ENCODE measurements at places on chromosomes 5 and 9.

GRCh38 chr5:175790796-175791195 is 80.6 kb upstream of the CPLX2 start:
- no peak for DNase-seq

- DNase-seq: no peak
Measured at GRCh38 chr5:88390096-88390441, 121.4 kb upstream of the TMEM161B start.

DNA sequence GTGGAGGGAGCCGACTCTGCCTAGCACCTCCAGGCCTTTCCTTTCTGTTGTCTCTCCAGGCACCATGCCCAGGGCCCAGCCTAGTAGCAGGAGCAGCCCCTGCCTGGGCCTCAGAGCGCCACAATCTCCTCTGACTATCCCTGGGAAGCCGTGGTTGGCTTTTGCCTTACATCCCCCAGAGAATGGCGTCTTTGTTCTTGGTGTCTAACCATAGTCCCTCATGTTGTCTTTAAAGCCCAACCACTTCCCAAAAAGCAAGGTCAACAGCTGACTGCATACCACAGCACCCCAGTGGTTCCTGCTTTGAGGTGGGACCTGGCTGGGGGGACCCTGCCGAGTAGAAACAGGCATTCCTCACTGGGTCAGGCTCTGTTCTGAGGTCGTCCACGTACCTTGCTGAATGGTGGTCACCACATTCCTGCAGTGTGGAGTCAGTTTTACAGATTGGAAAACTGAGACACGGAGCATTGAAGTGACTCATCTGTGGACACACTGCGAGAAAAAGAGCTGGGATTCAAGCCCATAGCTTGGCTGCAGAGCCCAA is 13.7 kb upstream of the CERCAM start:
- no peak for DNase-seq

GRCh38 chr5:149636861-149637246 is 55.6 kb downstream of the ARHGEF37 start:
- DNase-seq: no peak

DNA sequence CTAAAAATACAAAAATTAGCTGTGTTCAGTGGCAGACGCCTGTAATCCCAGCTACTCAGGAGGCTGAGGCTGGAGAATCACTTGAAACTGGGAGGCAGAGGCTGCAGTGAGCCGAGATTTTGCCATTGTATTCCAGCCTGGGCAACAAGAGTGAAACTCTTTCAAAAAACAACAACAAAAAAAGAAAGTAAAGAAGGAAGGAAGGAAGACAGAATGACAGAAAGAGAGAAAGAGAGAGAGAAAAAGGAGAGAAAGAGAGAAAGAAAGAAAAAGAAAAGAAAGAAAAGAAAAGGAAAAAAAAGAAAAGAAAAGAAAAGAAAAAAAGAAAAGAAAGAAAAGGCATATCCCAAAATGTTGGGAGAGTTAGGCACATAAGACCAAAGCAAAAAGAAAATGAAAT is 278.6 kb downstream of the CDH18 start:
- DNase-seq: no peak

DNA sequence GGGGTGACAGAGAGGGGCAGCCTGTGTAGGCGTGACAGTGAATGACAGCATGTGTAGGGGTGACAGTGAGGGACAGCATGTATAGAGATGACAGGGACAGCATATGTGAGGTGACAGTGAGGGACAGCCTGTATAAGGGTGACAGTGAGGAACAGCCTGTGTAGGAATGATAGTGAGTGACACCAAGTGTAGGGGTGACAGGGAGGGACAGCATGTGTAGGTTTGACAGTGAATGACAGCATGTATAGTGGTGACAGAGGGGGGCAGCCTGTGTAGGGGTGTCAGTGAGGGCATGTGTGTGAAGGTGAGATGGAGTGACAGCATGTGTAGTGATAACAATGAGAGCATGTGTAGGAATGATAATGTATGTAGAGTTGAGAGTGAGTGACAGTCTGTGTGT is 8.7 kb upstream of the GAPT start:
- no peak for DNase-seq

GRCh38 chr9:73131461-73131860 is 20.2 kb upstream of the ANXA1 start:
- DNase-seq: no peak

DNA sequence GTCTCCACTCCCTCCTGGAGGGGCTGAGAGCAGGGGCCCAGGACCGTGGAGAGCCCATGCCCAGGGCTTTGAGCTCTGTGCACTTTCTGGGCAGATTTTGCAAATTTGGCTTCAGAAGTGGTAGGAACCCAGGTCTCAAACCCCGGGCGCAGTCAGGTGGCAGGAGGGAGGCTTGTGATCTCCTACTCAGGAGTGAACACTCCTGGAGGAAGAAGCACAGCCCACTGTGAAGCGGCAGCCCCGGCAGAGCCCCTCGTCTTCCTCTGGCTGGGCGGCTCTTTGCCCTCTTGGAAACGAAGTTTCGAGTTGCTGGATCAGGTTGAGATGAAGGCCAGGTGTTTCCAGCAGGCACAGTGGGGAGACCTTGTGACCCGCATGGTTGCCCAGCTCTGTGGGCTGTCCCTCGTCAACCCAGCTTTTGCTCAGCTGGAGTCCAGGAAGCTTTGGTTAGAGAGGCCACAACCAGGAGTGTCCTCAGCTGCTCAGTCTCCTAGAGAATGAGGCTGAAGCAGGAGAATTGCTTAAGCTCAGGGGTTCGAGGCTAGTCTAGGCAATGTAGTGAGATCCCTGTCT is 48.5 kb downstream of the WNK2 start:
- DNase-seq: no peak

- DNase-seq: no peak
Measured at GRCh38 chr5:28954074-28954473, 1915.7 kb upstream of the CDH9 start.

DNA sequence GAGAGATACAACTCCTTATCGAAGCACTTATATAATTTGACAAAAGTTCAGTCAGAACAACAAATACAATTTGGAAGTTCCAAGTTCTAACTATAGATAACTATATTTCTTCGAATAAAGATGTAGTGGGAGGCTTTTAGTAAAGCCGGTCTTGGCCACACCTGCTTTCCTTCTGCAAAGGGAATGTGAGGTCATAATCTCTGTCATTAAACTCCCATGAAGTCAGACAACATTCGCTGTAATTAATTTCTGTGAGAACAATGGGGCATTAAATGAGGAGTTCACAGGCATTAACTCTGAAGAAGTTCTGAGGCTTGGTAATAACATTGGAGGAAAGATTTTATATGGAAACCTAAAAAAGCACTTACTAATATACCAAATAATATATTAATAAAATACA is 67.5 kb downstream of the MCTP1 start:
- no peak for DNase-seq

DNA sequence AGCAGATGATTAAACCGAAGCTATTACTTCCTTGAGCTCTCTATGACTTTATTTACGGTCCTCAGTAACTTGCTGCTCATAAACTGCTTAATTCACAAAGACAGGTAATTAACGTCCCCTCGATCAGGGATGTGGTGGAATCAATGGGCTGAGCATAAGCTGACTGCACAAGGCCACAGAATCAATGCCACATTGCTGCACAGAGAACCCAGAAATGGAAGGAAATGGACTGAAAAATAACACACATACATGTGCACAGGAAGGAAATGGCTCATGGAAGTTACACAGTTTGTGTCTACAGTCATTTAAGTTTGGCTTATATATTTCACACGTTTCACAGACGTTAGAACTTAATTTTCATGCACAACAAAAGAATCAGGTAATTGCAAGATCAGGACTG is 118.3 kb upstream of the KLF9 start:
- no peak for DNase-seq

GRCh38 chr9:4182831-4183230 is 117.0 kb downstream of the GLIS3 start:
- no peak for DNase-seq

- DNase-seq: peak; percentile 68
Measured at GRCh38 chr5:180618829-180619562, 27.7 kb upstream of the SCGB3A1 start.

- no peak for DNase-seq
Measured at GRCh38 chr5:64183956-64184355, 18.3 kb downstream of the RNF180 start.

DNA sequence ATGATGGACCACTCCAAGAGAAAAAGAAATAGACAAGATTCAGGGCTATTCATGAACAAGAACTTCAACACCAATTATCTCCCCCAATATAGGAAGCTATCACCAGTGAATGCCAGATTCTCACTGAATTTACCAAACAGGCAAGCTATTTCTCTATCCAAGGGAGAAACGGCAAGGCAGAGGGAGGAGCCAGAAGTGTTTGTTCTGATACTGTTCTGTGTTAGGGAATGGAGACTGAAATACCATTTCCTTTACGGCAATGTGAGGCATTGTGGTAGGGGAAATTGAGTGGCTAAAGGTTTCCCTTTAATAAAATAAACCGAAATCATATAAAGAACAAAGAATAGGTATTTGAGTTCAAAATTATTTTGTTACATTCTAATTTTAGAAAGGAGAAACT is 68.0 kb upstream of the ALDH1A1 start:
- no peak for DNase-seq

DNA sequence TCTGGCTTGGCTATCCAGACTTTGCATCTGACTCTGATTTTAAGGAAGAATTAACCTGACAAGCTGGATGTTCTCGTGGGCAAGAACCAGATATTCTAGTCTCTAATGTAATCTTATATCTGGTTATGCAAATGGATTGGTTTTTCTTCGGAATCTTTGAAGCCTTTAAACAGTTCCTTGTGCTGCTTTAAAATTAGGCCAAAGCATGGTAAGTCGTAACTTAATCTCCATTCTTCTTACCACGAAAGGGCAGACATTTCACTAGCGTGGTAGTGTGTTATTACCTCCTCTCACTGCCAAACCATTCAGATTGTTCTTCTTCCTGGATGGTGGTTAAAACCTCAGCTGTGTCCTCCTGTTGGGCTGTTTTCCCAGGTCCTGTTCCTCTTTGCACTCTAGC is 34.1 kb upstream of the TTC23L start:
- DNase-seq: no peak

DNA sequence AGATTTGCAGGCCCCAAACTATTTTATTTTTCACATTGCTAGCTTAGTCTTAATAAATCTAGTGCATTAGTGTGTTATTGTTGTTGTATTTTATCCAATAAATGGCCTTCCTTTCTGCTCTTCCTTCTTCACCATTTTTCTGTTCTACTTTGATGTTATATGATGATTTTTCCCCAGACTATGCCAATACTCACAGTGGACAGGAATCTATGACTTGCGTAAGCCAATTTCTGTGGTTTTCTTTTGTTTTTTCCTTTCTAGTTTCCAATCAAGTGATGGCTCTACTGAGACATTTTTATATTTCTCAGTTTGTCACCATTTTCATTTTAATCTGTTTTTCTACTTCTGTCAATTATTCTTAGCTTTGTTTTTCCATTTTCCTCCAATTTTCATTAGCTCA is 106.8 kb upstream of the FBXL7 start:
- DNase-seq: no peak
